Activated naive CD4-positive, alpha-beta T cell treated with Interleukin-2 at 50 U/mL for 16 hours (primary cell): ENCODE measurements at places on chromosomes 16 and 17.

- DNase-seq = no peak
Measured at GRCh38 chr16:77599793-77600415, 122.4 kb upstream of the NUDT7 start.

DNA sequence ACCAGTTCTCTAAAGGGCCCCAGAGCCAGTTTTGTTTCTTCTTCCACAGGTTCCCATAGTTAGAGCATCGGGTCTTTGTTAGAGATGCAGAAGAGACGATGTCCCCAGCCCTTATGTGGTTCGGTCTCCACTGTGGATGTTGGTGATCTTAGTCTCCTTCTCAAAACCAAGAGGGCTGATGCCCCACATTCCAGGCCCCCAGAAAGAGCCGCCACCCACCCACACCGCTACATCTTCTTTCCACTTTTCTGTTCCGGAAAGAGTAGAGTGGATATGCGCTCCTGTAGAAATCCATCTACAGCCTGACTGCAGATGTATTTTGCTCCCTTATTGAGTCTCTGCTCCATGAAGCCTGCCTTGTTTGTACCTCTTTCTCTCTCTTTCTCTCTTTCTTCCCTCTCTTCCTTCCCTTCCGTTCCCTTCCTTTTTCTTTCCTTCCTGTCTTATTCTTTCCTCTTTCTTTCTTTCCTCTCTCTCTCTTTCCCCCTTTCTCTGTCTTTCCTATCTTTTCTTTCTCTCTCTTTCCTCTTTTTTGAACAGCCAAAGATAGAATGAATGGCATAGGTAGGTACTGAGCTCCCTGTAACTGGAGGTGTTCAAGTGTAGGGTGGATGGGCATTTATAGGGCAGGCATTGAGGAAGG is 224.3 kb downstream of the SEC14L1 start:
- no peak for DNase-seq

- DNase-seq = peak; percentile 70
Measured at GRCh38 chr17:78381601-78382232, 3.3 kb downstream of the PGS1 start.

DNA sequence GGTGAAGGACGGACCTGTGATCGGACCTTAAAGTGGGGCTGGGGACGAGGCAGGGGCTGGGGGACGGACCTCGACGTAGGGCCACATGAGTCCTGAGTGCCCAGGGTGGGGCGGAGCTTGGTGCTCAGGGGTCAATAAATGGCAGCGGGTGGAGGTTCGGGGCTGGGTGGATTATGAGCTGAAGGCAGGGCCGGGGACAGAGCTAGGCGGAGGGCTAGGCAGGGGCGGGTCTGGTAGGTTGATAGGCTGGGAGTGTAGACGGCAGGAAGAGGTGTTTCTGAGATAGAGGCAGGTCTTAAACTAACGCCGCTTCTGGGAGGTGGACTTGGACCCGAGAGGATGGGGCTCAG is 733 bp downstream of the CHRNB1 start:
- peak; percentile 36 for DNase-seq

DNA sequence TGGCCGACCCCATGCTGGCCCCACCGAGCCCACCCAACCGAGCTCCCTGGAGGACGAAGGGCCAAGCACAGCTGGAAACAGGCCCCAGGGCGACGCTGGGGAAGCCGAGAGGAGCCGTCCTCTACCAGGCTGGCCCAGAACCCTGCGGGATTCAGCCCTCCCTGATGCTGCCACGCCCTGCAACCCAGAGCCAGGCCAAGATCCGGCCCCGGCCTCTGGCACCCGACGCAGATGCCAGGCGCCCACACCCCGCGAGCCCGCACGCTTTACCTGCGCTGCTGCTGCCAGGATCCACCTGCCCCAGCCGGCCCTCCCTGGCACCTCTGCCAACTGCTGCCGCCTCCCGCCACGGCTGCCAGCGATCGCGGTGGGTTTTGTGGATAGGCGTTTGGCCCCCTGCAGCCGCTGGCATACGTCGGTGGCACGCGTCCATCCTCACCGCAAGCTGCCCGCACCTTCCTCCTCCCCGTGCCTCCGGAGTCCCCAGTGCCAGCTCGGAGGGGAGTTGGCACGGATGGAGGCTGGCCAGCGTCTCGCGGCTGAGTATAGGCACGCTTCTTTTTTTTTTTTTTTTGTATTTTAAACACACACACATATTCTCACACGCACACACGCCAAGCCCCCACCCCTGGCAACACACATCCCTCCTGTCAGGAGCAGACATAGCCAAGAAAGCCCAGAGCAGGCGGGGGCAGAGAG is 41.3 kb upstream of the ACSF3 start:
- no peak for DNase-seq

- DNase-seq = no peak
Measured at GRCh38 chr16:51542981-51543815, 392.1 kb upstream of the SALL1 start.

GRCh38 chr17:64491994-64492393 is 4.9 kb downstream of the POLG2 start:
- no peak for DNase-seq

DNA sequence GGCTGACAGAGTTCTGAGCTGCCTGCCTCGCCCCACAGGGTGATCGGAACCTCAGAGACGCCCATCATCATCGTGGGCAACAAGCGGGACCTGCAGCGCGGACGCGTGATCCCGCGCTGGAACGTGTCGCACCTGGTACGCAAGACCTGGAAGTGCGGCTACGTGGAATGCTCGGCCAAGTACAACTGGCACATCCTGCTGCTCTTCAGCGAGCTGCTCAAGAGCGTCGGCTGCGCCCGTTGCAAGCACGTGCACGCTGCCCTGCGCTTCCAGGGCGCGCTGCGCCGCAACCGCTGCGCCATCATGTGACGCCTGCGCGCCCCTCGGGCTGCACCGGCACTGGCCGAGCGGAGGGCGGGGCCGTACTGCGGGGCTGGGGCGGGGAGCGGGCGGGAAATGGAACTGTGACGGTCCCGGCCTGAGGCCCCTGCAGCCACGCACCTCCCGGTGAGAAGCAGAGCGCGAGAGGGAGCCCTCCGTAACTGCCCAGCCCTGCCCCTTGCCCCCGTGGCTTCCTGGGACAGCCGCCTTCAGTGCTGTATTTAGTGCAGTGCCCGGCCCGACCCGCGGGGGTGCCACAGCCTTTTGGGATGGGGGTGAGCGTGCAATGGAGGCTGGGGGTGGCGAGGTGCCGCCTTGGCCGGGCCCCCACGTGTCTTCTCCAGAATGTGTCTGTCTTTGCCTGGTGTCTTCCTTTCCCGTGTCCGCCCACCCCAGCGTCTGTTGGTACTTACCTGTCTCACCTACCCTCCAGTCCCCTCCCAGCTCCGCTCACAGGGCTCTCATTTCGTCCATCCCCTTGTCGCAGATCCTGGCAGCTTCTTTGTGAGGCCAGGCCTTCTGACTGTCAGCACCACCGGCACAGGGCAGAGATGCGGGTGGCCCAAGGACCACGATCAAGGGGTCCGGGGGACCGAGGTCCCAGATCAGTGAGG is 9.8 kb downstream of the RASL10B start:
- DNase-seq = no peak

- DNase-seq = no peak
Measured at GRCh38 chr16:14324581-14324980, 253.5 kb downstream of the MRTFB start.

GRCh38 chr16:69138608-69139007 is 6.2 kb downstream of the UTP4 start:
- DNase-seq = no peak

DNA sequence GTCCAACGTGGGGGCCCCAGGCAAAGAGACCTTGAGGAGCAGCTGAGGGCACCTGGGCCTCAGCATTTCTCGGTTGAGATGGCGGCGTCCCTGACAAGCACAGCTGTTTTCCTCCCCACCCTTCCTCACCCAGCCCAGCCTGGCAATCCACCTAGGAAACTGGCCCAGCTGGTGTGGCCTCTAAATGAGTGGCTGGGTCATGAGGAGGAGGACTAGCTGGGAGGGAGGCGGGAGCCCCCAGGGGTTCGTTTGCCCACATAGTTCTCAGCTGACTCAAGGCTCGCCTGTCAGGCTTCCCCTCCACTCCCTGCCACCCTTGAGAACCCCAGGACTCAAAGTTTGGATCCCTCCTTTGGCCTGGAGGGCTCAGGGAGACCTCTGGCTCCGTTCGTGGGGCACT is 5.9 kb downstream of the RNF222 start:
- DNase-seq = no peak

- no peak for DNase-seq
Measured at GRCh38 chr17:10172241-10172741, 26.1 kb downstream of the GAS7 start.

GRCh38 chr16:27721531-27722181 is 171.7 kb downstream of the KATNIP start:
- no peak for DNase-seq

DNA sequence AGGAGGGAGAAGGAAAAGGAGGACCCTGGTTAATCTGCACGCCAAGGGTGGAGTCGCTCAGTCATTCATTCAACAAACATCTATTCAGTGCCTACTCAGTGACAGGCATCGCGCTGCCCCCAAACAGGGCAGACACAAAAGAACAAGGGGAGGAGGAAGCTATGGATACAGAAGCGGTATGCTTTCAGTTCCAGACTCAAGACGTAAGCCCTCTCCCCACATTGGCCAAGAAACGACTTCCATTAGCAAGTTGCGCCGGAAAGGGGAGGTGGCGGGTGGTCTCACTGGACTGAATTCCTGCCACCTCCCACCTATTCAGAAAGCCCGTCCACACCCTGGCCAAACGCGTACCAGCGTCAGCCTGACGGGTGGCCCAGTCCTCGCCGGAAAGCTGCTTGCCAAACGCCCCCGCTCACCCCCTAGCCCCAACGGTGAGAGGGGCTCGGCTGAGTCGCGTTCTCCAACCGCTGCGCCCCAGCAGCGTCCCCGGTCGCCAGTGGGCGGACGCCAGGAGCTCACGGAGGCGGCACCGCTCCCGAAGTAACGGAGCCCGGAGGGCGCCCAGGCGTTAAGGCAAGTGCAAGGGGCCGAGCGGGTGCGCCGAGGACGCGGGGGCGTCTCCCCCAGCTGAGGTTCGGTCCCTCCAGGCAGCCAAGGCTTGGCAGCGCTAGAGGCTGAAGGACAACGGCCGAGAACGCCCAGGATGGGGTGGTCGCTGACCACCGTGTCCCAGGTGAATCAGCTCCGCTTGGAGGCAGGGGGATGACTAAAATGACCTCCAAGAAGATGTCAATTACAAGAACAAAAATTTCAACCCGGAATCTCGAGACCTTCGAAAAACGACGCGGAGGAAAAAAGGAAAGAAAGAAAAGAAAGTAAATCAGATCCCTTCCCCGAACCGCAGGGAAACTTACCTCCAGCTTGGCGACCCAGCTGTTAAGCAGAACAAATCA is 470.7 kb downstream of the SOX9 start:
- peak; percentile 31 for DNase-seq

GRCh38 chr17:81557276-81558114 is 5.3 kb upstream of the FAAP100 start:
- DNase-seq = no peak

- no peak for DNase-seq
Measured at GRCh38 chr17:41315814-41316445, 420 bp upstream of the KRTAP17-1 start.

- no peak for DNase-seq
Measured at GRCh38 chr17:45108595-45109521, 23.5 kb downstream of the PLCD3 start.

- DNase-seq = no peak
Measured at GRCh38 chr17:44367231-44367979, 3.8 kb upstream of the FAM171A2 start.

GRCh38 chr17:57507828-57508227 is 237.3 kb downstream of the CCDC182 start:
- DNase-seq = no peak

DNA sequence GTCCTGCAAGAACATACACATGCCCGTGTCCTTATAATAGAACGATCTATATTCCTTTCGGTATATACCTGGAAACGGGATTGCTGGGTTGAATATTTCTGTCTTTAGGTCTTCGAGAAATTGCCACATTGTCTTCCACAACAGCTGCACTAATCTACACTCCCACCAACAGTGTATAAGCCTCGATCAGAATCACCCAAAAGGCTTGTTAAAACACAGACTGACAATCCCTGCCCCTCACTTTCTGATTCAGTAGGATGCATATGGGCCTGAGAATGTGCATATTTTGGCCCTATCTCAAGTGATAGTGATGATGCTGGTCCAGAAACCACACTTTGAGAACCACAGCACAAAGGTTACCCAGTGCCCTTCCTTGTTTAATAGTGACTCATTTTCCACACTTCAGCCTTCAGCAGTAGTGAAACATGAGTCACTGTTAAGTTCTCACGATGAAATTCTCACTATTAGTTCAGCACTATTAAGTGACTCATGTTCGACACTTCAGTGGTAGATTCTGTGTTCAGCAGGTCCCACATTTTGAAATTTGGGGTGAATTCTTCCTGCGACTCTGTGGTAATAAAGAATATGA is 215.6 kb downstream of the GRIN2A start:
- DNase-seq = no peak

DNA sequence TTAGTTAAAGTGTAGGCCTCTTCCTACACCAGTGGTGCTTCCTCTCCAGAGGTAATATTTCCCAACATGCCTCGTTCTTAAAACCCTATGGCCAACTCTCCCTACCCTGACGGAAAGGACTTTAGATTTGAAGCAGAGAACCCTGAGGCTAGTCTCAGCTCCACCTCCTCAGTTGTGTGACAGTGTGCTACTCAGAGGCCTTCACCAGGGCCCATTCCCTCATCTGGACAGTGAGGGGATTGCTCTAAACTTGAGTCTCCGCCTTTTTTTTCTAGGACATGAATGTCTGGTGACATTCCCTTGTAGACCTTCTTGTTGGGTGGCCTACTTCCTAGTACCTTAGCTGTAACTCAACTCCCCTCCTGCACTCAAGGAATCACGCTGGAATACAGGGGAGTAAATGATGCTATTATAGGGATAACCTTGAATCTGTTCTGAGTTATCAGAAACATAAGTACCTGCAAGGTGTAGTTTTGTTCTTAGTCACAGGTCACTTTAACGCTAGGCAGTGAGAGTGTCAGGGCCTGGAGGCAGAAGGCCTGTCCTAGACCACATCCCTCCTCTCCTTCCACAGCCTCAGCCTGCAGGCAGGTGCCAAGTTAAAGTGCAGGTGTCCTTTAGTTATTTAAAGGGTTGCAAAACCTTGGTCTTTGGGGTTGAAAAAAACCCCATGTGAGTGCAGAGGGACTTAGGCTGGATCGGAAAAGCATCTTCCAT is 26.9 kb downstream of the LDHD start:
- DNase-seq = no peak

- no peak for DNase-seq
Measured at GRCh38 chr17:55284944-55285339, 20.2 kb downstream of the HLF start.

DNA sequence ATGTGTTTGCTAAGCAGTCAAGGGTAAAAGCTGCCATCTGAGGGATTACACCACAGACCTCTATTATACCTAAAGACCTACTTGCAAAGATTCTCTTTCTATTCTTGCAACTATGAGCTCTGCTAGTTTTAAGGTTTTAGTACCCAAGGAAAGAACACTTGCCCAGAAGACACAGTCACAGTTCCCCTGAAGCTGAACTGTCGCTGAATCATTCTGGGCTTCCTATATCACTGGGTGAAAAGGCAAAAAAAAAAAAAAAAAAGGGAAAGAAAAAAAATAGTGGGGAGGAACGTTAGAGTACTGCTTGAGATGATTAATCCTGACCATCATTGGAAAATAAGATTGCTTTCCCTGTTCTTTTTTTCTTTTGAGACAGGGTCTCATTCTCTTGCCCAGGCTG is 37.9 kb downstream of the LYRM1 start:
- DNase-seq = no peak
